ENCODE measurements at places on chromosomes 6 and 20. TPM values are rescaled to one million over a fixed set of nuclear protein-coding genes. Genes with fewer than 3 reads are reported as not detected.

DNA sequence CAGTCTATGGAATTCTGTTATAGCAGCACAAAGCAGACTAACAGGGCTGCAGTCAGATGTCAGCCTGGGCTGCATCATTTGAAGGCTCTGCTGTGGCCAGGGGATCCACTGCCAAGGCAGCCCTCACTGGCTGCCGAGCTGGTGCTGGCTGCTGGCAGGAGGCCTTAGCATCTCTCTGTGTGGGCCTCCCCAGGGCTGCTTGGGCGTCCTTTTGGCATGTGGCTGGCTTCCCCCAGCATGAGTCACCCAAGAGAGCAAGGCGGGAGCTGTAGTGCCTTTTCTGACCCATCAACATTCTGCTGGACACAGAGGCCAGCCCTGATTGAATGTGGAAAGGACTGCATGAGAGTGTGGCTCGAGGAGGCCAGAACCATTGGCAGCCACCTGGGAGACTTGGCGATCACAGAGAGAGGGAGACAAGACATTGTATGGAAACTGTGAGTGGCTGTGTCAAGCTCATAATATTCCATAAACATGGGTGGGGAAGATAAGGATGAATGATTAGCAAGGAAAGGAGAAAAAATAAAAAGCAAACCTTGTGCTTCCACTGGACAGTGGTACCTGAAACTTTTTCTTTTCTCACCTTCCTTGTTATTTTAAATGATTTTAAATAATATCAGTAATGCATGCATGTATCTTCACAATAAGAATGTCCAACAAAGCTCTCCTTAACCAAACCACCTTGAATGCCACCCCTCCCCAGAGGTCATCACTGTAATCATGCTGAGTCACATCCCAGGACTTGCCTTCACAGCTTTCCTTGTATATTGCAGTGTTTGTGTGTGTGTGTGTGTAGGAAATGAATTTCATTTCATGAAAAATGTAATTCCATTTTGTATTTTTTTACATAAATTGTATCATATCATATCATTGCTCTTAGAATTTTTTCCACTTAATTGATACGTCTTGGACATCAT is 55.0 kb upstream of the VSX1 start:
- peak; percentile 90 for DNase-seq

GRCh38 chr6:42313941-42314570 is 96.4 kb upstream of the MRPS10 start:
- DNase-seq: no peak

DNA sequence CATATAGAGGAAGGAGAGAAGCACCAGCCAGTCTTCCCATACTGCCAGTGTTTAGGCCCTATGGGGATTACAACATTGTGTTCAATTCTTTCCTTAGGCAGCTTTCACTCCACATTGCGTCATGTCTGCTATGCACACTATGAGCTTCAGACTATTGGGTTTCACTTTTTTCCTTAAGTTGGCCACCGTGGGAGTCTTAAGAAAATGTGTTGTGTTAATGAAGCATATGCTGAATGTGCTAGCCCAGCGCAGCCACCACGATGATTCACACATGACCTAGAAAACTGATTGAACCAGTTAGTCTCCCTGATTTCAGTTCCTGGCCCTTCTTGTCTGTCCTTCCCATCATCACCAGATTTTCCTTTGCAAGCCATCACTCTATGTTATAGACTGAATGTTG is 21.5 kb downstream of the TUBB2B start:
- no peak for DNase-seq

GRCh38 chr6:154257067-154257466 is 99.5 kb downstream of the IPCEF1 start:
- no peak for DNase-seq

DNA sequence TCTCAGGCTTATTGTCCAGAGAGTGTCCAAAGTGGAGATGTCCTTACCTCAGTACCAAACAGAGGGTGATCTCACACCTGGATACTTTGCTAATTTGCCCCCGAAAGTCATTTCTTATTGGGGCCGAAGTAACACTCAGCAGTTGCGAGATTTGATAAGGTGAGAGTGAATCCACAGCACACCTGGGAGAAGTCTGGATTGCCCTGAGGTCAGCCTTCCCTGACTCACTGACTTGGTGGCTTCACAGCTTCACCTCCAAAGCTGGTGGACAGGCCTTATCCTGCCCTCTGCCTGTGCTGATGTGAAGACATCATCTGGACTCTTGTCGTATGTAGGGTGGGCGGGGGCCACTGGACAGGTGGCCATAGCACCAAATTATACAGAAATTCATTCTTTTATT is 101.9 kb upstream of the ARMC2 start:
- DNase-seq: no peak

Gene HLA-DMB
- 7.9 TPM for total RNA-seq

All from cardiac septum (tissue), 1 donor.